H4 (cell line): ENCODE measurements at places on chromosomes 1 and 21. TPM values are rescaled to one million over a fixed set of nuclear protein-coding genes. Genes with fewer than 3 reads are reported as not detected.

The SPAG17 gene
- 0.10 and 0.45 TPM in 2 replicates for total RNA-seq

DNA sequence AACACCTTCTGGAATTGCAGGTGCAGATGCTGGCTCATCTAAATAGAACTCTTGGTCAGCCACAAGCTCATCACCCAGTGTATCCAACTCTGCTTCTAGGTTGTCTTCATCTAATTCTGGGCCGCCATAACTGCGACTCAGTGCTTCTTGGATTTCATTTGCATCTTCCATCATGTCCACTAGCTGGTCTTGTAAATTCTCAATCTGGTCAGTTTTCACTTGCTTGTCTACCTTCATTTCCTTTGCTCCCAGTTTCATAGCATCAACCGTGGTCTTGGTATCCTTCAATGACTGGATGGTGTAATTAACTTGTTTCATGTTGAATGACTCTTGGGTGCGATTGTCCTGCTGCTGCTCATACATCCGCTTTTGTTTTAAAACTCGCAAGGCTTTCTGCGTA, 10.3 kb downstream of the ZBED6 start:
- DNase-seq = no peak

- no peak for DNase-seq
Measured at GRCh38 chr1:104467590-104467989, 717.9 kb downstream of the AMY1C start.

DNA sequence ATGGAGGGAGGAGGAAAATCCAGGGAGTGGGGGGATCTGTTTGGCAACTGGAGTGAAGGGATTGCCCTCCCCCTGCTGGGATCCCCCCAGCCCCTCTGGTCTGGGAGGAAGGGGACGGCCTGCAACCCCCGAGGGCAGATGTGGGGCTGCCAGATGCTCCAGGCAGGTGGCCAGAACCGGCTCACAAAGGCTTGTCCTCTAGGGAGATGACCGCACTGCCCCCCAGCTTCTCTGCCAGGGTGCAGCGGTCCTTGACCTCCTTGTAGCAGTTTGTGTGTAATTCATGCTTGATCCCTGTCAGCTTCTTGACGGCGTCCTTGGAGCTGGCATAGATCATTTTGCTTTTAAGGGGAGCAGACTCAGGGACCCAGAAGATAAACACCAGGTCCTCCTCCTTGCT, 69.2 kb downstream of the ROR1 start:
- no peak for DNase-seq
